Hematopoietic multipotent progenitor cell treated with erythropoietin and hydrocortisone succinate and interleukin-3 and kit ligand, for 15 days (in vitro differentiated cells): ENCODE measurements at places on chromosomes 16 and 17.

DNA sequence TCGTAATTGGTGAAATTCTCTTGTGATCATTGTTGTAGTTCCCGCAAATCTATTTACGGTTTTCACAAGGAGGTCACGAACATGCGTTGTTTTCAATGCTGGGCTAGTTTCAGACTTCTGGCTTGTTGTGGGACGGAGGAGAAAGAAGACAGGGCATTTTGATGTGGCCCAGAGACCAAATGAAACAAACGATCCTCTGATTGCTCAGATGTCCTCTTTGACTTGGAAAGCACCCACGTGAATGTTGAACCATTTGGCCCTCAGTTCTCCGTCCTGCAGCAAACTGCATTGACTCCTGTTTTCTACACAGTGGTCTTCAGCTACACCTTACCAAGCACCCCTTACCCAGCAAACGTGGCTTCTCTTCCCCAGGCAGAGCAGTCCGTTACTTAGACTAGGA, 391.0 kb downstream of the WWOX start:
- DNase-seq: no peak

- DNase-seq: no peak
Measured at GRCh38 chr17:56599088-56599487, 5.6 kb downstream of the NOG start.

DNA sequence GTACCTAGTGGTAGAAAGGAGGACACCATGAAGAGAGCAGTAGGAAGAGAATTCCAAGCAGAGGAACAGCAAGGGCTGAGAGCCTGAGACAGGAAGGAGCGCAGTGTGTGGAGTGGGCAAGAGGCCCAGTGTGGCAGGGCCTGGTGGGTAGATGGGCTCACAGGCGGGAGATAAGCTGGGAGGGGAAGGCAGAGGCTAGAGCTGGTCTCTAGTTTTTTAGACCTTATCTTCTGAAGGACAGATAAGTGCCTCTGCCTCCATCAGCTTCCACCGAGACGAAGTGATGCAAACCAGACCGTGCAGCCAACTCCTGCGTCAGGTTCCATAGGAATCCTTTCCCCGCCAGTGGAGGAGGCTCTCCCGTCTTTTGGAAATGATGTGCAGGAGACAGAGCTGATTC, 33.6 kb downstream of the CDH1 start:
- peak; percentile 79 for DNase-seq

DNA sequence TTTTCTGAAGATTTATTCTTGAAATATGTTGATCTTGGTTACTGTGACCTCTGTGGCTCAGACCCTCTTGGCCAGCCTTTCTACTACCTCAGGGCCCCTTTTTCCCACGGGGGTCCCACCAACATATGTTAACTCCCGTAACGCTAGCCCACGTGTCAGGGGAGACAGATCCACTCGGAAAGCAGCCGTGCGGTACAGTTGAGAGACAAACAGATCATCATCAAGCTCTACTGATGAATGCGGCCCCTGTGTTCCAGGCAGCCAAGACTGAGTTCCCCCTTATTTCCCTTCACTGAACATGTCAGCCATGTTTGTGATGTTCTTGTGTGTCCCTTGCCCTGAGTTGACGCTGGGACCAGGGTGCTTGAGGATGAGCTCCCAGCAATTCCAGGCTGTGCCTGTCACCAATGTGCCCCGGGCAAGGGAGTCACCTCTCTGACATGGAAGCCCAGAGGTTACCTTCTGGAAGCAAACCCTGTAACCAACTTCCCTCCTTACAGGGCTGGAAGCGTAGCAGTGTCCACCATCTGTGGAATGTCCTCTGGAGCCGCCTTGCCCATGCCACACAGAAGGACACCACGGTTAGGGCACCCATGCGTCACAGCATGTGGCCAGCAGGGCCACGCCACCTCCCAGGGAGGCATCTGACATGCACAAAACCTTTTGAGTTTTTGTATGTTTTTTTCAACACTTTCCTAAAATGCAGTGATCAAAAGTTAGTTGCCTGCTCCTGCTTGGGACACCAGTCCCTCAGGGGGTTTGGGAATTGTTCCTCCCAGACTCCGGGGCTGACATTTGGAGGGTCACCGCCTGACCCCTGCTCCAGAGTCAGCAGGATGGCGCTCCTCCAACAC, 193.7 kb upstream of the CHMP6 start:
- no peak for DNase-seq

- DNase-seq: no peak
Measured at GRCh38 chr16:80175011-80175410, 365.8 kb upstream of the DYNLRB2 start.

GRCh38 chr17:68085771-68086381, 50.3 kb downstream of the KPNA2 start:
- DNase-seq: no peak

DNA sequence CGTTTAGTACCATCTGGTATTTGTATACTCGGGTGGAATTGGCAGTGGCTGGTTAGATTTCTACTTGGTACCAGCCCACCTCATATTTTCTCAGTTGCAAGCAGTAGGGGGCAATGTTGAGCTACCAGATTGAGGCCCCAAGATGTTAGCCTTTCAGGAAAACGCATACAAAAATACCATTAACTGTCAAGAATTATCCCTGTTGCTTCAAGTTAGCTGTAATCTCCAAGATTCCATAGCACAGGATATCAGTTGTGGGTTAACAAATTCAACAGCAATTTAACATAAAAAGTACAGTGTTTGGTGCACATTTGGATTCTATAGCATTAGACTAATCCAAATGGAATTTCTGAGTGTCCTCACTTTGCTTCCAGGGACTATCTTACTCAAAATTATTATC, 188.2 kb downstream of the FTO start:
- DNase-seq: peak; percentile 21

GRCh38 chr16:440627-441026, 15.2 kb downstream of the RAB11FIP3 start:
- no peak for DNase-seq

DNA sequence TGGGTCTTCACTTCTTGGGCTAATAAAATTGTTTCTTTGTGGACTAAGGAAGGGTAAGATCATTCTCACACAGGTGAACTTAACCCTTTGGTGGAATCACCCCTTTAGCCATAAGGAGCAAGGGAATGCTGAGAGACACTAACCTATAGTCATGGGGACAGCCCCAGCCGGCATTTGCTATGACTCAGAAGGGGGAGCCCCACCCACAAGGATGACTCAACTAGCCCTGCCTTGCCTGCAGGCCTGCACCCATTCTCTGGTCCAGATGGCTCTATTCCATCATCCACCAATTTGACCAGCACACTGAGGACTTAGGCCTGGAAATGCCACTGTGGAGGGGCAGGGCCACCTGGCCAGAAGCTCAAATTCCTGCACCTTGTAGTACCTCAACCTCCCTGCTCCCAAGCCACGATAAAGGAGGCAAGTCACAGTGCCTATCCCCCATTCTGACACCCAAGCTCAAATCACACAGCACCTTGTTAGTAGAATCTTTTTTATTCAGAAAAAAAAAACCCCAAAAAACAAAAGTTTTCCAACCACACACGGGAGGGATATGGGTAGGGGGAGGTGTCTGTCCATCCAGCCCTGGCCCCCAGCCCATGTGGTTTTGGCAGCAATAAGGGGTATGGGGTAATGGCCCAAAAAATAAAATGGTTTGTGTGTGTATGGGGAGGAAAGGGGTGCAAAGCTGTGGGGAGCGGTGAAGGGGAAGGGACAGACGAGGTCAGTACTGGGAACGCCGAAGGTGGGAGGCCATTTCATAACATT, 3.0 kb downstream of the PFN1 start:
- peak; percentile 91 for DNase-seq

- no peak for DNase-seq
Measured at GRCh38 chr17:19325542-19325941, 37.0 kb downstream of the B9D1 start.

DNA sequence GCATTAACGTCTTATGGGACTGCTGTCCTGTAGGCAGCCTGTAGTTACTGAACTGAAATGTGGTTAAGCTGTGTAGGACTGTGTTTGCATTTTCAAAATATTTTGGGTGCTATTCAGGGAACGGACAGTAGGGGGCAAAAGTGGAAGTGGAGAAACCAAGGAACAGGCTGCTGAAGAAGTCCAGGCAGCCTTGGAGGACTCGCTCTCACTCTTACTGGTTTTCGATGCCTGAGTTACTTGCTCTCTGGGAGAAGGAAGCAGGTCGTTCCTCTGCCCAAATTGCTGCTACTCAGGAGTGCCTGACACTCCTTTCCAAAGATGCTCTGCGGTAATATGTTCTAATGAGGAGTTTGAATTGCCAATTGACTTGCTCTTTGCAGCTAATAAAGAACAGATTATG, 64.5 kb upstream of the RBFOX1 start:
- DNase-seq: peak; percentile 5

DNA sequence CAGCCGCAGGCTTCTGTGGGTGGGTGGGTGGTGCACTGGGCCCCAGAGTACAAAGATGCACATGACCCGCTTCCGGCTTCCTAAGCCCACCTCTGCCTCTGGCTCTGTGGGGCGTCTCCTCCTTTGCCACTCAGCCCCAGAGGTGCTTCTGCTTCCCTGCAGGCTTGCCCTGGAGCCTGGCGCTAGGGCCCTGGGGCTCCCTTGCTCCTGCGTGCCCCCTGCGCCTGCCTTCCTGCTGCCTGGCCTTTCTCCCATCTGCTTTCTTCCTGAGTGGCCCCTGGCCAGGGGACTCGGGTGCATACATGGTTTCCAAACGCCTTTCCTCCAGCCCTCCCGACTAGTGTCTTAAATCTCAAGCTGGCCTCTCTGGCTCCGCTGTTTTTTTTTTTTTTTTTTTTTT, 3.4 kb downstream of the WWOX start:
- no peak for DNase-seq

DNA sequence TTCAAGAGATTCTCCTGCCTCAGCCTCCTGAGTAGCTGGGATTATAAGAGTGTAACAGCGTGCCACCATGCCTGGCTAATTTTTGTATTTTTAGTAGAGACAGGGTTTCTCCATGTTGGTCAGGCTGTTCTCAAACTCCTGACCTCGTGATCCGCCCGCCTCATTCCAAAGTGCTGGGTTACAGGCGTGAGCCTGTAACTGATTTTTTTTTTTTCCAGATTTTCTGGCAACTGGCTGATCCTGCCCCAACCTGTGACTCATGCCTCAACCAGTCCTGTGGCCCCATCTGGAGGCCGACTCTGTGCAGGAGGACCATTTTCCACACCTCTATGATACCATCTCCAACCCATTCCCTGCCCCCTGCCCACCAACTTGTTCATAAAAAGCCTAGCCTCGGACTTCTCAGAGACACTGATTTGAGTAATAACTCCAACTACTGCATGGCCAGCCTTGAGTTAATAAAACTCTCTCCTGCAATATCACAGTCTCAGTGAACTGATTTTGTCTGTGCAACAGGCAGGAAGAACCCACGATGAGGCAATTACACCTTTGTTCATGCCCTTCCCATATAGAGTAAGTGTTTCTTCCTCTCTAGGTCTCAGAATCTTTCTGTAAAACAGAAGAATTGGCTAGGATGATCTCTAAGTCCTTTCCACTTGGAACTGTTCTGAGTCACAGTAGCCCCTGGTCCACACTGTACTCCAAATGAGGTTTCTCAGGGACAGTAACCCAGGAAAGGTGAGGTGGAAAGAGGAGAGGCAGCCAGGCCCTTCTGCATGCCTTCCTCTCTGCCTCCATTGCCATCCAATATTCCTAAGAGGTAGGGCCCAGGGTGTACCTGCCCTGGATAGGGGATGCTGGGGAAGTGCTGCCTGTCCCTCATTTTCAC, 8.8 kb upstream of the CNOT1 start:
- no peak for DNase-seq

DNA sequence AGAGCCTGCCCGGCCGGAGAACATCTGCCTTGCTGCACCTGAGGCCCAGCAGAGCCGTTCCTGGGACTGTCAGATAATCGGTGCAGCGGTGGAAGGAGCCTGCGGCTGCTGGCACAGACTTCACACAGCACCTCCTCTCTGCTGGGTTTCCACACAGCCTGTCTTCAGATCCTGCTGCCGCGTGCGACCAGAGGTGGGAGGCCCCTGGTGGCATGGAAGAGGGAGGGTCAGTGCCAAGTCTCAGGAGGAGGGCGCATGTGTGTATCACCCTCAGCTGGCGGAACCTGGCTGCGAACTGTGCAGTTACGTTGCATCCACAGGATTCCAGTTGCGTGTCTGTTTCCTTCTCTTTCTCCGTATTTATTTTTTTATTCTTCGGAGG, 3.3 kb downstream of the CDK5R1 start:
- no peak for DNase-seq

- DNase-seq: no peak
Measured at GRCh38 chr17:43998552-43998951, 5.9 kb upstream of the NAGS start.

GRCh38 chr17:50036455-50037261, 19.3 kb upstream of the ITGA3 start:
- no peak for DNase-seq

- no peak for DNase-seq
Measured at GRCh38 chr17:4833941-4834680, 971 bp downstream of the MINK1 start.

GRCh38 chr16:66155933-66156332, 210.6 kb upstream of the CDH5 start:
- no peak for DNase-seq

- no peak for DNase-seq
Measured at GRCh38 chr16:48963306-48963705, 318.3 kb downstream of the CBLN1 start.
